H7 (cell line): ENCODE measurements at places on chromosomes 16 and 17.

DNA sequence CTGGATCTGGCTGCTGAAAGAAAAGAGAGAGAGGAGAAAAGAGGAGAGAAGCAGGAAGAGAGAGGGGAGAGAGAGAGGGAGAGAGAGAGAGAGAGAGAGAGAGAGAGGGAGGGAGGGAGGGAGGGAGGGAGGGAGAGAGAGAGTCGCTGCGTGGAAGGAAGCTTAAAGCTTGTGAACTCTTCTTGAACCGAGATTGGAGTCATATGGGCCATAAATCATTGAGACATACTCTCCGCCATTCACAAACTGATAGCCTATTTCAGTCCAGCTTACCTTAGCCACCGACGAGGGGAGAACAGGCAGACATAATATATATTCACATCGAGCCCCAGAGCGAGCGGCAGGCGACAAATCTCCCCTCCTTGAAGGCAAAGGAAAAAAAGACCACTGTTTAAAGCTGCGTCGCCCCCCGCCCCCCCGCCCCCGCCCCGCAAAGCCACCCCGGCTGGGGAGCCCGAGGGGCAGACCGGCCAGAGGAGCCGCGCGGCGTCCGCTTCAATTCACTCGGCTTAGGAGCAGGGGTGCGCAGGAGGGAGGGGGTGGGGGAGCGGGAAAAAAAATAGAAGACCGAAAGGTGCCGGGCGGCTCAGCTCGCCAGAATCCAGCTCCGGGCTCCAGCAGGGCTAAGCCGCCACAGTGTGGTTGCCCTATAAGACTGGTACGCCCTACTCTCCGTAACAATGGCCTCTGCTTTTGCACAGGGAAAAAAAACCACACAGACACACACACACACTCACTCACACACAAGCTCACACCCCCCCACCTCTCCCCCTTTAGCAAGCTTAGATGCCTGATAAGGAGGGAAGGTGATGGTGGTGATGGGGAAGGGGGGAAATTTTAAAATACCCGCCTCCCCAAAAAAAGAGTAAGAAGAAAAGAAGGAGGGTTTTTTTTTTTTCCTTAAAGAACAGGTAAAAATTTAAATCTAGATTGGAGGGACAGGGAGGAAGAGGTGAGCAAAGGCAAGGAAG, 10.6 kb upstream of the HOXB2 start:
- peak; percentile 89 for DNase-seq

DNA sequence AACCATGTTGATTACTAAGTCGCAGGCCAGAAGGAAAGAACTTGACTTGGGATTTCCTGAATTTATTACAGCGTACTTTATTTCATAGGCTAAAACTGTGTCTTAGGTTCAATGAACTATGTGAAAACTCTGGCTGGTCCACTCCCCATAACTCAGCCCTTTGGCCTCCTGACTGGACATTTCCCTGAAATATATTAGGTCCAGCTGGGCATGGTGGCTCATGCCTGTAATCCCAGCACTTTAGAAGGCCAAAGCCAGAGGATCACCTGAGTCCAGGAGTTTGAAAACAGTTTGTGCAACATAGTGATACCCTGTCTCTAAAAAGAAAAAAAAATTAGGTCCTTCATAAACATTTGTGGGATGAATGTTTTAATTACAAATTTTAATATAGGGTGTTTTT, 97.0 kb downstream of the CYLD start:
- DNase-seq = no peak

DNA sequence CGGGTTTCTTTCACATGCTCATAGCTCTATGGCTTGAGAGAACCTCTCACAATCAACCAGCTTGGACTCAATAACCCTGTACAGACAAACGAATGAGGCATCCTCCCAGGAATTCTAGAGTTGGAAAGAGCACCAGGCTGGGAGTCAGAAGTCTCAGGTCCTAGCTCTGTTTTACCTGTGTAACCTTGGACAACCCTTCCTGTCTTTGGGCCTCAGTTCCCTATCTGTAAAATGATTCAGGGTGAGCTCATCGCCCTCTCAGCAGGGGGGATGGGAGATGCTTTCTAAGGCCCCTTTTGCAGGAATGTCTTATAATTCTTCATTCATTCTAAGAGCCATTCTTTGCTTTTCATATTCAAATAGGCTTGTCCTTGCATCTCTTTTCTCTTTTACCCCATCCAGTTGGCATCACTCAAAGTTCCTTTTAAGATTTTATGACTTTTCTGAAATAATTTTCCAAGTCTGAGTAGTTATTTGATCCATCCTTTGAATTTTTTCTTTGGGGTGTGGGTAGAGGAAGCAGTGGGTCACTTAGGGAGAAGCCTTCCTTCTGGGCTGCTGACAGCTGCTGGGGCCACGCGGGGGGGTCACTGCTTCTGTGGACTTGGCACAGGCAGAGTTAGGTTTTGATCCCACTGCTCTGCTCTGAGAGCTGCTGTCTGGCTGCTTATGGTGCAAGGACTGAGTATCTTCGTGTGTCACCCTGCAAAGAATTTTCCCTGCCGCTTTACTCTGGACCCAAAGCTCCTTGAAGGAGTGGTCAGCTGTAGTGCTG, 102.7 kb downstream of the UTP18 start:
- no peak for DNase-seq

DNA sequence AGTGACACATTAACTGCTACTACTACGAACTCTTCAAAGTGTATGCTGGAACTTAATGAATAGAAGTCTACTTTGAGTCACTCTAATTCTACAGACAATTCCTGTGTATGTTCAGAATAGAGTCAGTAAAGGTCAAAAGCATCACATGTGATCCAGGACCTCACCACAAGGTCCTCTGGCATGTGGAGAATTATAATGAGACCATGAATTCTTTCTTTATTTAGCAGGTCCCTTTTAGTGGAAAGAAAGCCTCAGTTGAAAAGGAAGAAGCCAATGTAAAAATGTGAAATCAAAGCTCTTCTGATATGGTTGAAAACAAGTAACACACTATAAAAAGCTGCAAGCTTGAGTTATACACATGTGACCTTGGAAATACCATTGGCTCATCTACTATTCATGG, 1612.1 kb upstream of the GOT2 start:
- no peak for DNase-seq

DNA sequence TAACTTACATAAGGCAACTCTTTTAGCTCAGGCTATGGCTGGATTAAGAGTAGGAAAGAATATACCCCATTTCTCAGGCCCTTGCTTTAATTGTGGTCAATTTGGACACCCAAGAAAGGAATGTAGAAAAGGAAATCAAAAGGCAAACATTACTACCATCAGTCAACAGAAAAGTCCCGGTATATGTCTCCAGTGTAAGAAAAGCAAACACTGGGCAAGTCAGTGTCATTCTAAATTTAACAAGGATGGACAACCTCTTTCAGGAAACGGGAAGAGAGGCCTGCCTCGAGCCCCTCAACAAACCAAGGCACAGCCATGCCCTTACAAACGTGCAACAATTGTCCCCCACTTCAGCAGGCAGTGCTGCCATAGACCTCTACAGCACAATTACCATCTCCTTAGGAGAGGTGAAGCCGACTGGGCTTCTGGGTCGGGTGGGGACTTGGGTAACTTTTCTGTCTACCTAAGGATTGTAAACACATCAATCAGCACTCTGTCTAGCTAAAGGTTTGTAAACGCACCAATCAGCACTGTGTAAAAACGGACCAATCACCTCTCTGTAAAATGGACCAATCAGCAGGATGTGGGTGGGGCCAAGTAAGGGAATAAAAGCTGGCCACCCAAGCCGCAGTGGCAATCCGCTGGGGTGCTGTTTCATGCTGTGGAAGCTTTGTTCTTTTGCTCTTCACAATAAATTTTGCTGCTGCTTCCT, 12.4 kb downstream of the MRPL58 start:
- DNase-seq = no peak

GRCh38 chr16:2276368-2277195, 8.7 kb upstream of the RNPS1 start:
- DNase-seq = peak; percentile 74

DNA sequence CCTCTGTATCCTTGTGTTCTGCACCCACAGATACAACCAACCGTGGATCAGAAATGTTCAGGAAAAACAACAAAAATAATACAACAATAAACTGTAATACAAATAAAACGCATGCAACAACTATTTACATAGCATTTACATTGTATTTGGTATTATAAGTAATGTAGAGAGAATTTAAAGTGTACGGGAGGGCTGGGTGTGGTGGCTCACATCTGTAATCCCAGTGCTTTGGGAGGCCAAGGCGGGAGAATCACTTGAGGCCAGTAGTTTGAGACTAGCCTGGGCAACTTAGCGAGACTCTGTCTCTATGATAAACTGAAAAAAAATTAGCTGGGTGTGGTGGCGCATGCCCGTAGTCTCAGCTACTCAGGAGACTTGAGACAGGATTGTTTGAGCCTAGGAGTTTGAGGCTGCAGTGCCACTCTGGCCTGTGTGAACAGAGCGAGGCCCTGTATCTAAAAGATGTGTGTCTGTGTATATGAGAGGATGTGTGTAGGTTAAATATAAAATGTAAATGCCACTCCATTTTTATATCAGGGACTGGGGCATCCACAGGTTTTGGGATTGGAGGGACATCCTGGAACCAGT, 13.3 kb downstream of the SEC14L1 start:
- no peak for DNase-seq

DNA sequence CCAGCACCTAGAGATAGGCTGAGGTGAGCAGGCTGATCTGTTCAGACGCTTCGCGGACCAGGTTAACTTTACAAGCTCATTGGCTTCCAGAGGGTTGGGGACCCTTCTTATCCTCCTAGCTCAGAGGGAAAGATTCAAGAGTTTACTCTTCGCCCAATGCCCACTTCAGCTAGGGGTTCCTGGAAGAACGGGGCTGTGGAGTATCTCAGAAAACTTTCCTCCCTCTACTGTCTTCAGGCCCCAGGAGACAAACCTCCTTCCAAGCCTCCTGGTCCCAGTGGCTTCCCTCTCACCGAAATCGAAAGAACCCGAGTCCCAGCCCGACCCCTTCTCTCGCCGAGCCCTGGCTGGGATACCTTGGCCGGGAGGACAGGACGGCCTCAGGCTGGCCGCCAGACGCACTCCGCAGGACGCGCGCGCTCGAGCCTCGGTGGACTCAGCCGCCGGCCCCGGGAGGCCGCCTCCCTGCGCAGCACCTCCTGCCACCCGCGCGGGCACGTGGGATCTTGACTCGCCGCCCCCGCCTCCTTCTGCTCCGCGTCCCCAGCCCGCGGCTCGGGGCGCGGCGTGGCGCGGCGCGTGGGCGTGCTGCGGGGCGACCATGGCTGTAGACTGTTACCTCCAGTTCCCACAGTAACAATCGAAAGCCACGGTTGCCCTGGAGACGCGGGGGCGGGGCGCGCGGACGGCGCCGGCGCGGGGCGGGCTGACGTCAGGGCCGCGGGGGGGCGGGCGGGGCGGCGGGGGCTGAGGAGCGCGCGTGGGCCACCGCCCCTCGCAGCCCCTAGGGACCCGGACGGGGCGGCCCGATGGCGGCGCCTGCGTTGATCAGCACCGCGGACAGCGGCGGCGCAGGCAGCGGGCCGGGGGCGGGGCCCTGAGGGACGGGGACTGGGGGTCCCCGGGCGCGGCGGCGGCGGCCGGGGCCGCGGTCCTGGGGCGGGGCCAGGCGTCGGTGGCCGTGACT, 5.3 kb upstream of the HIC1 start:
- DNase-seq = peak; percentile 99

- no peak for DNase-seq
Observed at GRCh38 chr16:13189250-13189649, 287.9 kb downstream of the SHISA9 start.

DNA sequence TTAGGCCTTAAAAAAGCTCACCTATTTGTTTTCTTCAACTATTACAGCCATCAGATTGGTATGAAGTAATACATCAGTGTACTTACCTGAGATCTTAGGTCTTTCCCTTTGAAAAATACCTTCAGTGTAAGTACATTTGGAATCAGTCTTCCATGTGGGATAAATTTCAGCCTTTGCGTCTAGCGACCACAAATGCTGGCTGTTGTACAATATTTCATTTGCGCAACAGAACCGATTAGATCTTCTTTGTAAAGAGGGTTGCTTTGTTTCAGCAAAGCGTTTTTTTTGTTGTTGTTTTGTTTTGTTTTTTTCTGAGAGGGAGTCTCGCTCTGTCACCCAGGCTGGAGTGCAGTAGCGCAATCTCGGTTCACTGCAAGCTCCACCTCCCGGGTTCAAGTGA, 394.0 kb downstream of the CPPED1 start:
- DNase-seq = no peak

GRCh38 chr16:2708955-2709587, 11.0 kb downstream of the PRSS27 start:
- no peak for DNase-seq

DNA sequence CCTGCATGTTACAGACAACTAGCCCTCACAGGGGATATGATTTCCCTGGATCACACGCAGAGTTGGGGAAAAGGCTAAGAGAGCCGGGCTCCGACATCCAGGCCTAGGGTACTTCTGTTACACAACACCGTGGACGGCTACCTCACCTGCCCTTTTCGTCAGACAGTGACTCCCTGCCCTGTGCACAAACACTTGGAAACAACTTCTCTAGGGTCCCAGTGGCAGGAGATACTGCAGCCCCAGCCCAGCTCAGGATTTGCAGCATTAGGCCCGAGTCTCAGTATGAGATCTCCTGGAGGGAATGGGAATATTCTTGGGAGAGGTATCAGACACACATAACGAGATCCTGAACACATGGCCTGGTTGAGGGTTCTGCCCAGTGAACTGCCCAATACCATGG, 8.3 kb downstream of the RUSF1 start:
- DNase-seq = no peak

DNA sequence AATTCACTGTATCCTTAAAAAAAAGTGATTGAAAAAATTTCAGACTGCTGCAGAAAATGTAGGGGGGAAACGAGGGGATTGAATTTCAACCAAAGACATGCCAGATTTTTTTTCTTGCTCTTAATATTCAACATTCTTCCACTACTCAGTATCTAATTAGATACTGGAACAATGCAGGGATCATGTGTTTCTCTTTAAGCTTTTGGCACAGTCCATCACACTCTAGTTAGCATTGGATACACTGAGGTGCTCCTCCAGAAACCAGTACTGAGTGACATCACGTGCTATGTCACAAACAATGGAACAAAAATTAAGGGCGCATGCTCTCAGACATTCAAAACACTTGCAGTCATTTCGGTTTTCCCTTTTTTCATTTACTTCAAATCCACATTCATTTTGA, 298.6 kb upstream of the PSMD7 start:
- DNase-seq = no peak

DNA sequence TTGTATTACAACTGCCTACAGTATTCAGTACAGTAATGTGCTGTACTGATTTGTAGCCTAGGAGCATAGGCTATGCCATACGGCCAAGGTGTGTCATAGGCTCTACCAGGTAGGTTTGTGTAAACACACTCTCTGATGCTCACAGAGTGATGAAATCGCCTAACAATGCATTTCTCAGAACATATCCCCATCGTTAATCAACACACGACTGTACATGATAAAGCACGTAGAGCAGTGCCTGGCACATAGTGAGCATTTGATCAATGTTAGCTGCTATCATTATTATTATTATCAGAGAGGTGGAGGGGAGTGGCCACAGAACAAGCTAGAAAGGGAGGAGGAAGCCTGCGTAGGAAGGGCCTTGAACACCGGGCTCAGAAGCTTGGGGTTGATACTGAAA, 81.1 kb upstream of the LHX1 start:
- no peak for DNase-seq

DNA sequence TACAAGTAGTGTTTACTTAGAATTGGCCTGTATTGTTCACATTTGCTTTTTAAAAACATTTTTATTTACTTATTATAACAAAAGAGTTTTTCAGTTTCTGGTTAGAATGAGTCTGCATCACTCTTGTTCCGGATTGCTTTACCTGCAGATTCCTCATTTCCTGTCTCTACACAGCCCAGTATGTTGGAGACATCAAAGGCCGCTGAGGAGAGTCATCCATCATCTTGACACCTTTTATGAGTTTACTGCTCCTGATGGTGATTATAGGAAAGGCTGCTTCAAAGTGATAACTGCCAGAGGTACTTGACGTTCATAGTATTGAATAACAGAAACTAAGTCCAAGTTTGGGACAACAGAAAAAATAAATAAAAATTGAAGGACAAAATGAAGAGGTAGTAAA, 490.5 kb upstream of the CA10 start:
- DNase-seq = no peak
